ENCODE measurements at places on chromosomes 11 and 22.
A peak's percentile ranks its signal among the peaks of the same experiment; 100 is the strongest.

DNA sequence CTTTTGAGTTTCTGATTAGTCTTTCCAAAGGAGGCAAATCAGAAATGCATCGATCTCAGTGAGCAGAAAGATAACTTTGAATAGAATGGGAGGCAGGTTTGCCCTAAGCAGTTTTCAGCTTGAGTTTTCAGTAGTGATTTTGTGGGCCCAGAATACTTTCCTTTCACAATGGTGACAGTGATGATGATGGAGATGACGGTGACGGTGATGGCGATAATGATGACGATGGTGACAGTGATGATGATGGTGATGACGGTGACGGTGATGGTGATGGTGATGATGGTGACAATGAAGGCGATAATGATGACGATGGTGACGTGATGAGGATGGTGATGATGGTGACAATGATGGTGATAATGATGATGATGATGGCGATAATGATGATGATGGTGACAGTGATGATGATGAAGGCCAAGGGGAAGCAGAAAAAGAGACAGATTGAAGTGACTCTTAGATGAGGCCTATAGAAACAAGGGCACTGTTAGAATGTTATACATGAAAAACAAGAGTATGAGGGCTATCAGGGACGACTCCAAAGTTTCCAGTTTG lies 153.4 kb upstream of the B3GAT1 start:
- peak; percentile 42 for DNase-seq
- peaks cover 4% of the 10 kb centered on the region for H3K4me1 ChIP-seq
- no peak overlapping the region for H3K27ac ChIP-seq
- no peak overlapping the region for H3K4me3 ChIP-seq
- no peaks in the 10 kb centered on the region for H3K36me3 ChIP-seq

GRCh38 chr22:20436768-20437612 lies 635 bp downstream of the SCARF2 start:
- H3K27me3 ChIP-seq = peaks cover 46% of the 10 kb centered on the region
- H3K36me3 ChIP-seq = peaks cover 12% of the 10 kb centered on the region
- DNase-seq = no peak
- peaks cover 27% of the 10 kb centered on the region for H3K4me1 ChIP-seq
- H3K27ac ChIP-seq = peak overlapping the region; percentile 83

GRCh38 chr22:28911777-28912669 lies 28.7 kb downstream of the ZNRF3 start:
- peak overlapping the region; percentile 37 for H3K4me3 ChIP-seq
- H3K4me1 ChIP-seq = peaks cover 76% of the 10 kb centered on the region
- H3K27me3 ChIP-seq = no peaks in the 10 kb centered on the region

GRCh38 chr22:48838376-48838775 lies 989.3 kb downstream of the BRD1 start:
- H3K36me3 ChIP-seq = no peaks in the 10 kb centered on the region
- H3K4me1 ChIP-seq = no peaks in the 10 kb centered on the region
- no peak for DNase-seq
- H3K27ac ChIP-seq = no peak overlapping the region
- no peak overlapping the region for H3K4me3 ChIP-seq

DNA sequence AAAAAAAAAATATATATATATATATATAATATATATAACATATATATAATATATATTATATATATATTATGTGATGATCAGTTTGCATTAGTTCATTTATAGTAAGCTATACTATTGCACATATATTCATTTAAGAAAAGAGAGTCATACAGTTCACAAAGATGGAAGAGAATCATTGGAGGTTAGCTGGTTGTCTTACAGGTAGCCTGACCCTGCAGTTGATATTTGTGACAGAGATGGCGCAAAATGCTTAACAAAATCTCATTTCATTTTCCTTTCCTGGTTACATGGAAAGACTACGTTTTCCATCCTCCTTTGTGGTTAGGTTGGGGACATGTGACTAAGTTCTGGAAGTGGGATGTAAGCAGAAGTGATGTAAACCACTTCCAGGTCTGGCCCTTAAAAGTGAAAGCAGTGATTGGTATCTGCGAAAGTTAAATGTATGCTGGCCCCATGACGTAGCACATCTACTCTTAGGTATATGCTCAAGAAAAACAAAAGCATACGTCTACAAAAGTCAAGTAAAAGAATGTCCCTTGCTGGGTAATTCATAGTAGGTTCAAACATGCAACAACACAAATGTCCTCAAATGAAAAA lies 7.2 kb upstream of the TMEM135 start:
- H3K4me3 ChIP-seq = no peak overlapping the region
- no peak overlapping the region for H3K27ac ChIP-seq
- H3K36me3 ChIP-seq = no peaks in the 10 kb centered on the region
- no peak for DNase-seq
- peaks cover 8% of the 10 kb centered on the region for H3K4me1 ChIP-seq

DNA sequence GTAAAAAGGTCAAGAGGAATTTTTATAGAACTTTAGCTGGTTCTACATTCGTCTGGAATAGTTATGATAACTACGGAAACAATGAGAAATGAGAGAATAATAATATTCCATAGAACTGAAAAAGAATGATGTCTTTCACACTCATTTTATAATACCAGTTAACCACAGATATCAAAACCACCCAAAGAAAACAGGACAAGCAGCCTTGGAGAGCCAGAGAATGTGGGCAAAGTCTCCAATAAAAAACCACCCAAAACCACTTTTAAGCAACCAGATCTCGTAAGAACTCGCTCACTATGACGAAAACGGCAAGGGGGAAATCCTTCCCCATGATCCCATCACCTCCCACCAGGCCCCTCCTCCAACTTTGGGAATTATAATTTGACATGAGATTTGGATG lies 60.8 kb downstream of the ARHGAP32 start:
- H3K27me3 ChIP-seq = no peaks in the 10 kb centered on the region
- no peak overlapping the region for H3K4me3 ChIP-seq

DNA sequence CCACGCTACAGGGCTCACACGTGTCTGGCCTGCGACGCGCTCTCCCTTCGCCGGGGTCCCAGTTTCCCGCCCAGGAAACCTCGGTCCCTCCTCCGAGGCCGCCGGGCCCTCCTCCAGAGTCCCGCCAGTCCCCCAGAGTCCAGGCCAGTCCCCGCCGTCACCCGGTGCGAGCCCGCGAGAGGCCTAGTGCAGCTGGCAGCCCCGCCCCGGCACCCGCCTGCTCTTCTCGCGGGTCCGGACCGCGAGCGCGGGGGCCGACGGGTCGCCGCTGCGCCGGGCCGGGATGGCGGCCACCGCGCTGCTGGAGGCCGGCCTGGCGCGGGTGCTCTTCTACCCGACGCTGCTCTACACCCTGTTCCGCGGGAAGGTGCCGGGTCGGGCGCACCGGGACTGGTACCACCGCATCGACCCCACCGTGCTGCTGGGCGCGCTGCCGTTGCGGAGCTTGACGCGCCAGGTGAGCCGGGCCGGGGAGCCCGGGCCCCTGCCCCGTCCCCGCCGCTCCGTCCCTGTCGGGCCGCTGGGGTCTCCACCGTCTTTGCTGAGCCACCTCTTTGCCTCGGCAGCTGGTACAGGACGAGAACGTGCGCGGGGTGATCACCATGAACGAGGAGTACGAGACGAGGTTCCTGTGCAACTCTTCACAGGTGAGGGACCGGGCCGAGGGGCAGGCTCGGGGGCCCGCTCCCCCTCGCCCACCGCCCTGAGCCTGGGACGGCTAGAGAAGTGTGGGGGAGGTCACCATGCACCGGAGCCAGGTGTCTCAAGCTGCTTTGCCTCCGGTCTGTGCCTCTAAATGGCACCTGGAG lies at the start of gene PTPMT1:
Gene PTPMT1 (plus strand): TSS at position 260 of the 809 bp plus-strand sequence. CDS start 24 bp downstream, at position 284.
- H3K4me1 ChIP-seq = peaks cover 5% of the 10 kb centered on the region
- DNase-seq = peak; percentile 83
- H3K27ac ChIP-seq = peak within 1 kb of the TSS; percentile 75
- peak within 1 kb of the TSS; percentile 88 for H3K4me3 ChIP-seq

DNA sequence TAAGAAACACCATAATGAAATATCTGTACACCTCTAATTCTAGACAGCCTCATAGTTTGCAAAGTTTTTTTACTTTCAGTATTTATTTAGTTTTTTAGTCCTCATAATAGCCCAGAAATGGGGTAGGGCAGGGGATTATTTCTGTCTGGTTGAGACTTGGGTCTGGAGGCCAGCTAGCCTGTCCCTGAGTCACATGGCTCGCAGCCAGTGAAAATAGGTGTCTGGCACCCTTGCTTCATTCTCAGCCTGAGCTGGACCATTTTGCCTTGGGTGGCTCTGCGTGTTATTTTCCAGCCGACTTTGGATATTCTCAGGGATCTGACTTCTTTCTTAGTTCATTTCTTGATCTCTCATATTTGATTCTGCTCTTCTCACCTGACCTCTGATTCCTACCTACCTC lies 123.9 kb upstream of the NARS2 start:
- H3K27me3 ChIP-seq = no peaks in the 10 kb centered on the region
- H3K4me1 ChIP-seq = no peaks in the 10 kb centered on the region
- no peak for DNase-seq
- no peak overlapping the region for H3K27ac ChIP-seq

GRCh38 chr11:92226331-92227229 lies 2.0 kb downstream of the FAT3 start:
- peak overlapping the region; percentile 98 for H3K4me3 ChIP-seq
- peak; percentile 73 for DNase-seq
- peaks cover 51% of the 10 kb centered on the region for H3K4me1 ChIP-seq
- H3K36me3 ChIP-seq = no peaks in the 10 kb centered on the region

- H3K4me1 ChIP-seq = peaks cover 8% of the 10 kb centered on the region
- no peaks in the 10 kb centered on the region for H3K27me3 ChIP-seq
- no peak overlapping the region for H3K27ac ChIP-seq
These were observed 550.1 kb downstream of the SOX6 start for GRCh38 chr11:15806217-15806616.

DNA sequence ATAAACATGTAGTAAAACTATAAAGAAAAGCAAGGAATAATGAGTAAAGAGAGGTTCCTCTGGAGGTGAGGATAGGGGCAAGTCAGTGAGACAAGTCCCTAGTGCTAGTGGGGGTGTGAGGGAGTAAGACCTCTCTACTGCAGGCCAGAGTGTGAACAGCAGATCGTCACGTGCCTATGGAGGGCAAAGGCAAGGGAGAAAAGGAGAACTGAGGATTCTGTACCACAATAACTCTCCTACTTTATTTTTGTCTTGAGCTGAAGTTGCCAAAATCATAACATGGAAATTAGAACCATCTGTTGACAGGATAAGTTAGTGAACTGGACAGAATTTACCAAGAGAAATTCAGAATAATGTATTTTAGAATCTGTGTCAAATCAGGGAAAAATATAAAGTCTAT lies 77.6 kb downstream of the ENTHD1 start:
- no peak for DNase-seq
- no peak overlapping the region for H3K27ac ChIP-seq
- H3K4me3 ChIP-seq = no peak overlapping the region
- H3K36me3 ChIP-seq = no peaks in the 10 kb centered on the region

DNA sequence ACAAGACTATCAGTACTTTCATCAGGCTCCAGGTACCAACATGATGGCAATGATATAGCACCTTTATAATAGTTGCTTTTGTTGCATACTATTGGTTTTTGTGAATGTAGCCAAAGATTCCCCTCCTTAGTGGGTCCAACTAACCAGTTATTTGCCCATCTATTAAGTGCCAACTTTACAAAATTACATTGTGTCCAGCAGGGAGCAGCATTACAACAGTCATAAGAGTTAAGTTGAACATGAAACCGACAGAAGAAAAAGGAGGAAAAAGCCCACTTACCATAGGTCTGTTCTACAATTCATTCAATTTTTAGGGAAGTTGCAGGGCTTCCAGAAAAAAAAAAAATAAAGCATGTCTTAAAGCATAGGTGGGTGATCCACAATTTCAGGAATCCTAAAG lies 21.6 kb downstream of the IMMP1L start:
- H3K27me3 ChIP-seq = no peaks in the 10 kb centered on the region
- peaks cover 5% of the 10 kb centered on the region for H3K4me1 ChIP-seq
- DNase-seq = no peak
- H3K27ac ChIP-seq = no peak overlapping the region
- H3K4me3 ChIP-seq = no peak overlapping the region
- H3K36me3 ChIP-seq = peaks cover 13% of the 10 kb centered on the region

DNA sequence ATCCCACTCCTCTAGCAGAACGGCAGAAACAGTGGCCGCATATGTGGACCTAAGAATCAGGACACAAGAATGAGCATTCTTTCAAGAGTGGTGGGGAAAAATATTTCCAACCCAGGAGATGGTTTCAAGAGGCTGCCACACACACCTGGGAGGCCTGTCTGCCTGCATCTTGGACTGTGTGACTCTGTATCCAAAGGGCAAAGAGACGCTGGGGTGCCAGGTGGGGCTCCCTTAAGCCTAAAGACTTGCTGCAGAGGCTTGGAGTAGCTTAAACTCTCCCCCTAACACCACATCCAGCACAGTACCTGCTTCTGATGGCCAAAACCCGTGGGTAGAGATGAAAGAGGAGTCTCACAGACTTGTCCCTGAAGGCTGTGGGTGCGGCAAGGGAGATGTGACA lies 3.5 kb downstream of the CXCR5 start:
- no peak for DNase-seq
- H3K4me3 ChIP-seq = no peak overlapping the region
- H3K4me1 ChIP-seq = peaks cover 9% of the 10 kb centered on the region
- H3K27ac ChIP-seq = no peak overlapping the region
- no peaks in the 10 kb centered on the region for H3K36me3 ChIP-seq

- no peak overlapping the region for H3K27ac ChIP-seq
- peaks cover 42% of the 10 kb centered on the region for H3K27me3 ChIP-seq
- H3K36me3 ChIP-seq = no peaks in the 10 kb centered on the region
- no peak overlapping the region for H3K4me3 ChIP-seq
- no peak for DNase-seq
These were observed 85.5 kb downstream of the ENTHD1 start for GRCh38 chr22:39808081-39808480.

- H3K4me1 ChIP-seq = no peaks in the 10 kb centered on the region
- H3K27me3 ChIP-seq = peaks cover 5% of the 10 kb centered on the region
- no peak for DNase-seq
- H3K27ac ChIP-seq = no peak overlapping the region
- no peak overlapping the region for H3K4me3 ChIP-seq
These were observed 108.0 kb upstream of the SYN3 start for GRCh38 chr22:33166206-33166605.

Measured in type B pancreatic cell (in vitro differentiated cells).